ENCODE measurements at places on chromosomes 13 and 19. TPM values are rescaled to one million over a fixed set of nuclear protein-coding genes. Genes with fewer than 3 reads are reported as not detected.

Gene SCGB2B2
- total RNA-seq, result 0.65 TPM

Gene HSPB6
- 0.37 TPM for total RNA-seq

Gene TSHZ3
- 0.63 TPM for total RNA-seq

Gene AKT2
- 158 TPM for total RNA-seq

Gene MBNL2
- total RNA-seq, result 11.4 TPM

Gene CBLC
- total RNA-seq, result not detected

Gene KIR2DL4
- total RNA-seq, result not detected

Gene CEACAM8
- total RNA-seq, result not detected

Gene FGF21
- not detected for total RNA-seq

Gene SOX21
- total RNA-seq, result not detected
